ENCODE measurements at places on chromosomes 1 and 21.

- no peak for DNase-seq
Observed at GRCh38 chr1:93033029-93033428, 46.1 kb upstream of the MTF2 start.

- DNase-seq, result no peak
Observed at GRCh38 chr1:220770245-220770913, 16.3 kb upstream of the MTARC1 start.

GRCh38 chr1:172630868-172631267 lies 28.0 kb upstream of the FASLG start:
- no peak for DNase-seq

DNA sequence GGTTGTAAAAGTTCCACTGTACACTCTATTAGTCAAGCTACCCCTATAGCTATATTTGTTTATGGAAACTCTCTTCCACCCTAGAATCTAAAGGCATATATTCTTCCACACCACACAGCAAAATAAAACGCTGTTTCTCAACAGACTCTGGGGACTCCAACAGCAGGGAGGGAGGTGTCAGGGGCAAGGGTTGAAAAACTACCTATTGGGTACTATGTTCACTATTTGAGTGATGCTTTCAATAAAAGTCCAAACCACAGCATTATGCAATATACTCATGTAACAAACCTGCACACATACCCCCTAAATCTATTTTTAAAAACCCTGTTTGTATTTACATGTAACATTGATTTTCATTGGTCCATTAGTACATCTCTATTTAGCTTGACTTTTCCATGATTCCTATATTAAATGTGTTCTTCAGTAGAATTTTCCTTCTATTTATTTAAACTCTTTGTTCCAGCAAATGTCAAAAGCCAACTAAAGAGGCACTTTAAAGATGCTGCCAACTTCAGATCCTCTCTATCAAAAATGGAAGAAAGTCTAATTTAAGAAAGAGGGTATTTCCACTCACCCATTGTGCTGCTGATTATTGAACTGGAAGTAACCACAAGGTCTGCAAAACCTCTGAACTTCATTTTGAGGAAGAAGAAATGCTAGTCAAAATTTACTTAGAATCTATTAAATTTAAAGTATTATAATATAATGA lies 26.2 kb downstream of the RGS7 start:
- DNase-seq, result no peak

GRCh38 chr1:17045150-17045549 lies 8.7 kb downstream of the SDHB start:
- DNase-seq, result no peak

- no peak for DNase-seq
Observed at GRCh38 chr21:31339721-31340120, 4.3 kb downstream of the TIAM1 start.

- no peak for DNase-seq
Observed at GRCh38 chr1:224223819-224224714, 41.0 kb downstream of the DEGS1 start.

DNA sequence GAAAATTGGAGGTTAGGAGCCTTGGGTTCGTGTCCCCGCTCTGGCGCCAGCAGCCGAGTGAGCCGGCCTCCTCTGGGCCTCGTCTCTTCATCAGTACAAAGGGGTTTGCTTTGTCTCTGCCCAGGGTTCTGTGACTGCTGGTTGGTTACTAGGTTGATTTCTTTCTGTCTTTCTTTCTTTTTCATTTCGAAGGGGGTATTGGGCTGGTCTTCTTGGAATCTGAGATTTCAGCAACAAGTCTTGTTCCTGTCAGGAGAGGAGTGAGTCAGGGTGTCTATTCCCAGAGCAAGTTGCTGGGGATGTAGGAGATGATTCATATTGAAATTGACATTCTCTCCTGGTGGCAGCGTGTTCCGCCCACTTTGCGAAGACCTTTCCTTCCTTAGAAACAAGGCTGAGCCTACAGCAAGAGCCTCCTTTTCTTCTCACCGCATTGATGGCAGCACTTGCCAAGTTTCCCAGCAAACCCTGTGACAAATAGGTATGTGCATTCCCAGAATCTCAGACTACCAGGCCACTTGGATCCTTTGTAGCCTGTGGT lies 79.2 kb downstream of the MAN1C1 start:
- no peak for DNase-seq

- no peak for DNase-seq
Observed at GRCh38 chr1:152495066-152495675, 15.4 kb upstream of the LCE5A start.

DNA sequence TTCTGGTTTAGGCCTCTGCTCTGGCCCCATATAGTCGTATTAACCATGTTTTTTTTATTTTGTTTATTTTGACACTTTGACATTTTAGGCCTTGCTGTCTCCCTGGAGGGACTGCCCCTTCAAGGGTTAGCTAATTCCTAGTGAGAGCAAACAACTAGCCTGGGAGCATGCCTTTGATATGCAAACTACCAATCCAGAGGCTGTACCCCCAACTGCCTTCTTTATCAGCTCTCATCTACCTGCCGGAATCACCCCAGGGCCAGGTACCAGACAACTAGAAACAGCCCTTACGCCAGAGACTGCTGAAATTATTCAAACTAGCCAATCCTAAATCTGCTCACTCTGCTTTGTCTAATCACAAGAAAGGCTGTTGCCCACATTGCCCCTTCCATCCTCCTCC lies 13.0 kb upstream of the ST6GALNAC5 start:
- DNase-seq, result no peak

DNA sequence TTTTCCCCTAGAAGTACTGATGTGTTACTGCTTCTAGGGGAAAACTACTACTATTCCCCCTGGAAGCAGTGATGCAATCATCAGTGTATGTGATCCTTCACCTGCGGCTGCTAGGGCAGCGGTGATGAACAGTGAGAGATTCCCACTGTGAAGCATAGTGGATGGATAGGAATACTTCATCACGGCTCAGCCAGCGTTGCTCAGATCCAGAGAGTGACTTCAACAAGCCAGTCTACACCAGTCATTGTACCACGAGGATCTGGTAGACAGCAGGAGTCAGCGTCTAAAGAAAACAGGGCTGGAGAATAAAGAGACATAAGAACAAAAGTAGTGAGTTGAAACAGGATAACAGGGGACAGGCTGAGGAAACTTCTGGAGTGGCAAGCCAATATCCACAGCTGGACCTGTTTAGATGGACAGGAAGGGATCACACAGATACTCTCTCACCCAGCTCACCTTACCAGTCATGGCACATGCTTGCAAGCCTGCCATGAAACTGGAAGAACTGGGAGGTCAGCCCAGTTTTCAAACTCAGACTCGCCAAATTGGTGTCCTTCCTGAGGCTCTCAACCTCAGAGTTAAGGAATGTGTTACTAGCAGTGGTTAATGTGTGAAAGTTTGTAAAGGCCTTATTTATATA lies 42.4 kb upstream of the LRRC52 start:
- no peak for DNase-seq

- no peak for DNase-seq
Observed at GRCh38 chr1:47435506-47436303, 2.1 kb upstream of the FOXD2 start.

DNA sequence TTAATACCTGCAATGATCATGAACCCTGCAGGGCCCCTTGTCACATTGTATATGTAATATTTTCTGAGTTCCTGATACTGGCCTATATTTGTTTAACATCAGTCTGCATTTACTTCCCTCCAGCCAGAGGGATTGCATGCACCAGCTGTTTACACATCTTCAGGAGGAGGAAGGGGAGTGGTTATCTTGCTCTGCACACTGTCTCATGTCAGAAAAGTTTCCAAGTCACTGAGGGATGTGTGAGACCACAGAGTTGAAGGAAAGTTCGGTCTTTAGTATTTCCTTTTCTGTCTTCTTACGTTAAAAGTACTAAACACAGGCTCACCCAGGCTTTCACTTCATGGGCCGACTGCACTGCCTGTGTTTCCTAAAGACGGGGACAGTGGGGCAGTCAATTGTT lies 574.1 kb downstream of the LMO4 start:
- DNase-seq, result no peak

GRCh38 chr1:46065405-46065804 lies 67.0 kb downstream of the PIK3R3 start:
- no peak for DNase-seq

DNA sequence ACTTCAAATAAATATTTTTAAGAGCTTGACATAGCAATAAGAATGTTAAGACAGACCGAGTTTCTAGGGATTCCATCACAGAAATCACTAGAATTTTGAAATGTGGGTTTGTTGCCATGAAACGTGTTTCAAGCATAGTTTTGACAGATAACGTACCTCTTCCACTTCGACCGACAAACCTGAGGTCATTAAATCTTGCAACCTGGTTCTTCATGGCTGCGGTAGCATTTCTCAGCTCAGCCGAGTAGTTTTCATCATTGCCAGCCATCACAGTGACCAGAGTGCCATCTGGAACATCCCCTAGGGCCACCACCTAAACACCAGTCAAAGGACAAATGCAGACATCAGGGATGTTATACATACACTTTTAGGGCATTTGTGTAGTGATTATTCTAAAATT lies 168.7 kb downstream of the RUNX1 start:
- DNase-seq, result no peak

DNA sequence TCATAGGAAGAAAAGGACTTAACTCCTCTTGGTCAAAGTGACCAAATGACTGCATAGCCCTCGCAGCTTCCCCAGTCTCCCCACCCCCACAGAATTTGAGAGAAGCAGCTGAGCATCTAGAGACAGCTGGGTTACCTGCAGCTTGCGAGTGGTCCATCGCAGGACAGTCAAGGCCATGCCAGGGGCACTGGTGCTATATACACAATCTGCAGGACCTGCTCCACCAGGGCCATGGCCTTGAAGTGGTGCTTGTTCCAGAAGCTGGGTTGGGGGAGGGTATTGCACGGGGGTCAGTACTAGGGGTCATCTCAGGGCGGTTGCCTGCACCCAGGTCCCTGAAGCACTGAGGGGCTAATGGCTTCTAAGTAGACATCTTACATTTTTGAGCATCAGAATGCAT lies 10.4 kb downstream of the MRTO4 start:
- no peak for DNase-seq

- no peak for DNase-seq
Observed at GRCh38 chr1:173393659-173394000, 83.5 kb upstream of the PRDX6 start.

GRCh38 chr1:162391790-162392563 lies 10.4 kb downstream of the C1orf226 start:
- DNase-seq, result peak; percentile 23

DNA sequence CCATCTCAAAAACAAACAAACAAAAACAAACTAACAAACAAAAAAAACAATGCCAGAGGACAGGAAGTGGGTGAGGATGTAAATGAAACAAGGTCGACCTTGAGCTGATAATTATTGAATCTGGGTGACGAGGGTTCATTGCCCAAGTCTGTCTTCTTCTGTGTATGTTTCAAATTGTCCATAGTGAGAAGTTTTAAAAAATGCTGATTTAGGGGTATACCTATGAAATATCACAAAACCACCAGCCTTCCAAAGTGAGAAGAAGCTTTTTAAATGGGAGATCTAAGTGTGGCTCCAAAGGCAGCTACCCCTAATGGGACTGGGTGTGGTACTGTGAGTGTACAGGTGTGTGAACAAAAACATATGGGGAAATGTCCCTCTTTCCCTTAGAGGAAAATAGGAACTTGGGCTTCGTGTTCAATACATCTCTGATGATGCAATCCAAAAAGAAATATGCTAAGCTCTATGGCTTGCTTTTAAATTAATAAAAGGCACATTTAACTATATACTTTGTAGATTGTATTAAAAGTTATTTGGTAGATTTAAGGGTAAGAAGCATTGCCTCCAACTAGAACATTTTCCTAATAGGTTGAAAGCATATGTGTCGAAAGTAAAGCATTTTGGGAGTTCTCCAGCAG lies 33.1 kb upstream of the VPS26C start:
- DNase-seq, result no peak

GRCh38 chr1:10819198-10819901 lies 22.9 kb upstream of the CASZ1 start:
- no peak for DNase-seq

DNA sequence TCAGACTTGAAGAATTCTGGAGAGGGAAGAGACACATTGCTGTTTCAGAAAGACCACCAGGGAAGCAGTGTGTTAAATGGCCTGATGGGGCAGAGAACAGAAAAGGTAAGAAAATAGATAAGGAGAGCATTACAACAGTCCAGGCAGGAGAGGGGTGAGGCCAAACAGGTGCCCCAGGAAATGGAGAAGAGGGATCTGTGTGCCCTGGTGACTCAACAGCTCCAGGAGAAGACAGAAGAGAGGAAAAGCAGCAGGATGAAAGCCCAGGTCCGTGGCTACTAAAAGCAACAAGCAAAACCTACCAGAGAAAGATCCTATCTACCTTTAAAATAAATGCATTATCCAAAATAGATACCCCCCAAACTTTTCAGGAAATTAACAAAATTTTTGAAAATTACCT lies 9.2 kb downstream of the TP53BP2 start:
- no peak for DNase-seq

- no peak for DNase-seq
Observed at GRCh38 chr1:85334962-85335361, 58.5 kb upstream of the BCL10 start.

DNA sequence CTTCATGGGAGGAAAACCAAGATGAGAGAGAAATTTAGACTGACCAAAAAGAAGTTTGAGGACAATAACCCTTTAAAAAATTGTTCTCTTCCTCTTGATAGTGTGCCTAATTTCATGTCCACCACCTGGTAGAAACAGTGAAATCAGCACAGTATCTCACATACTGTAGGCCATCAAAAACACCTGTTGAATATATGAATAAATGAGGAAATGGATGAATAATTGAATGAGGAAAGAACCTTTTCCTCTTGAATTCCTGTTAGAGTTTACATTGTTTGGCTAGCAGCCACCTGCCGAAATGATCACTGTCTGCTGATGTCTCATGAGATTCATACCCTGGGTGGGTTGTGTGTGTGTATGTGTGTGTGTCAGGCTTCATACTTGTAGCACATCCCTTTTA lies 198.7 kb upstream of the PBX1 start:
- DNase-seq, result no peak

- DNase-seq, result no peak
Observed at GRCh38 chr1:29514361-29515169, 278.2 kb downstream of the PTPRU start.

DNA sequence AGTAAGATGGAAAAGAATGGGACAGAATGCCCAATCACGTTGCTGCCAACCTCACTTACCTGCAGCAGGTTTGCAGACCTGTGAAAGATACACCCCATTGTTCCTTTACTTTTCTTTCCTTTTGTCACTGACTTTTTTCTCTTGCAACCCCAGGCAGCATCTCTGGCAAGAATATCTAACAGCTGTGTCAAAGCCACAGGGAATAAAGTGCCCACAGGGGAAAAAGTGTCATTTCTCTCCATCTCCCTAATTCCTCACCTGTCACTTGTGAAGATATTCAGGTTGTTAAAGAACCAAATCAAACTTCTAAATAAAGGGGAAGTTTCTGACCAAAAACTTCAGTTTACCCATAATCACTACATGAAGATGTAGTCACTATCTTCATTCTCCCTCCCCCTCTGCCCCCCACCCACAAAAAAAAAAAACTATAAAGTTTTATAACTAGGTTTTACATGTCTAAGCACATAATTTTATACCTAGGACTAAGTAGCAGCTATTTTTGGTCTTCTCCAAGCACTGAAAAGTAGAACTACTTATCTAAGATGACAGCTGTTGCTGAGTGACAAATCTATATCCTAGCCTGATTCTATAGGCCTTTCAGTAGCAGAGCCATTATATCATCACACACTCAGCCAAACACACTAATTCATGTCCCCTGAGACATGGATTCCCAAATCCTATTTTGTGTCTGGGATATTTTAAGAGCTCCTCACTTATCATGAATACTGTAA lies 54.9 kb downstream of the TBX15 start:
- DNase-seq, result no peak

All from NCI-H1436 (cell line).